Fibroblast of mammary gland (primary cell): ENCODE measurements at places on chromosomes 3 and 15.

DNA sequence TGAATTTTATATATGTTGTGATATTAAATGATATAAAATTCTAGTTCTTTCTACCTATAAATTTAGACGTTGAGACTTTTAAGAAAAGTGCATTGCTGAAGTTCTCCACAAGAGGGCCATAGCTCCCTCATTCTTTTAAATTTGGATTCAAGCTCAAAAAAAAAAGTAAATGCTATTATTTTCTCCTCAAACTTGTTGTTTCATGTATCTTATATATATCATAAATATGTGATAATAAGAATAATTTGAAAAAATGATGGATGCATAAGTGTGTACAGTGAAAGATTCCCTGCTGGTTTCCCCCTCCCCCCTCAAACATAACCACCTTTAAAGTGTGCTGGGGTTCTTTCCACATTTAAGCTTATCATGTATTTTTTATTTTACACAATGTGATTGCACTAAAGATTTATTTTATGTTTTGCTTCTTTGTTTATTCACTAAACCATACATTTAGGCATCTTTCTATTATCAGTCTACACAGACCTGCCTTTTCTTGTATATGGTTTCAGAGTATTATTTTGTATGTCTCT is 769.4 kb upstream of the GOLIM4 start:
- DNase-seq = peak; percentile 51

GRCh38 chr3:9255976-9256375 is 6.5 kb upstream of the SRGAP3 start:
- DNase-seq = no peak

DNA sequence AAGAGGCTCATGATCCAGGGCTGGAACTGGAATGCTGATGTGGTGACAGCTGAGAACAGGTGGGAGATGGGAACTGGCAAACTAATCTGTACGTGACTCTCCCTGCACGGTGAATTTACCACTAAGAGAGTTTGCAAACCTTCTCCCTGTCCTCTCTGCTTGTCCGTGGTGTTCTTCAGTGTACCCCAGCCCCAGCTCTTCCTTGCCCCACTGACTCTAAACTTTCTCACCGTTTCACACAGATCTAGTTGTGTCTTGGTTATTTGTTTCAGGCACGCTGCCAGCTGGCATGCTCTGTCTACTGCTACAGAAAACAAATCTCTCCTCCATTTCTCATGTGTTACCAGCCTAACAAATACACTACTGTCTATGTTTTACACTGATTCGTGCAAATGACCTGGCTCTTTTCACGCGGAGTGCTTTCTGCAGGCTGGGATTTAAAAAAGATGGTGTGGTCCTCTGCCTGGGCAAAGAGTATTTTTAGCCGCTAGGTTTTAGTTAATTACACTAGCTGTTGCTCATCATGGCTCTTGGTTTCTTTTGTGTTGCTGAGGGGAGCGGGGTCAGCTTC is 192.7 kb upstream of the LRIG1 start:
- peak; percentile 14 for DNase-seq

- peak; percentile 51 for DNase-seq
These were observed 33.3 kb downstream of the SLC24A1 start for GRCh38 chr15:65655026-65655425.

- DNase-seq = peak; percentile 68
These were observed 107.8 kb downstream of the MBNL1 start for GRCh38 chr3:152376351-152377183.

DNA sequence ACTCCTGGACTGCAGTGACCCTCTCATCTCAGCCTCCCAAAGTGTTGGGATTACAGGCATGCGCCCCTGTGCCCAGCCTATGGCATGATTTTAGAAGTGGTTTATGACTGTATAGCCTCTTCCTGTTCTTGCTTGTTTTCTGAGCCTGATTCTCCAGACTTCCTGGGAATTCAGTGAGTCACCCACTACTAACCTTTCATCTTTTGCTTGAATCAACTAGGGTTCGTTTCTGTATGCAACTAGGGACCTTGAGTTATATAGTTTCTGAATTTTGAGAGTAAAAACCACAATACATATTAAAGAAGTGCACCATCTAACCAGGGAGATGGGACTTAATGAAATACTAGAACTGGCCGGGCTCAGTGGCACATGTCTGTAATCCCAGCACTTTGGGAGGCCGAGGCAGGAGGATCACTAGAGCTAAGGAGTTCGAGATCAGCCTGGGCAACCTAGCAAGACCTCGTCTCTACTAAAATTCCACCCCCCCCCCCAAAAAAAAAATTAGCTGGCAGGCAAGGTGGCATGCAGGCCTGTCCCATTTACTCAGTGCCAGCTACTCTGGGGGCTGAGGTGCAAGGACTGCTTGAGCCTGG is 76.0 kb downstream of the ZNF609 start:
- peak; percentile 87 for DNase-seq

- DNase-seq = no peak
These were observed 75.7 kb upstream of the DPPA4 start for GRCh38 chr3:109413049-109413448.

- DNase-seq = no peak
These were observed 64.9 kb upstream of the SUCLG2 start for GRCh38 chr3:67719333-67719732.

DNA sequence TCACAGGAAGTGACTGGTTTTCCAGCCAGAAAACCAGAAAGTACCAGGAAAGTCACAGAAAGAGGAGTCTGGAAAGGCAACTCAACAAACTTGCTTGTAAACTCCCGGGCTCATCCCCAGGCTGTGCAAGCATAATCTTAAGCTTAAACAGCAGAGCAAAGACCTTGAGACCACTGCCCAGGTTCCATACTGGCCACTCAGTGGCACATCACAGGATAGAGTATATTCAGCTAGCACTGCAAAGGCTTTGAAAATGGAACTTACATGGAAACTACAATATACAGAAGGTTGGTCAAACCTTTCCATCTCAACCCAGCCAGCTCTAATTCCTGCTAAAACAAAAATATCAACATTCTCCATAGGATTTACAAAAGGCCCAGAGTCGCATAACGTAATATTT is 20.1 kb downstream of the DMXL2 start:
- no peak for DNase-seq

- DNase-seq = no peak
These were observed 29.4 kb upstream of the SLITRK3 start for GRCh38 chr3:165225604-165226003.

GRCh38 chr3:73365756-73366397 is 258.9 kb downstream of the PDZRN3 start:
- DNase-seq = peak; percentile 81

DNA sequence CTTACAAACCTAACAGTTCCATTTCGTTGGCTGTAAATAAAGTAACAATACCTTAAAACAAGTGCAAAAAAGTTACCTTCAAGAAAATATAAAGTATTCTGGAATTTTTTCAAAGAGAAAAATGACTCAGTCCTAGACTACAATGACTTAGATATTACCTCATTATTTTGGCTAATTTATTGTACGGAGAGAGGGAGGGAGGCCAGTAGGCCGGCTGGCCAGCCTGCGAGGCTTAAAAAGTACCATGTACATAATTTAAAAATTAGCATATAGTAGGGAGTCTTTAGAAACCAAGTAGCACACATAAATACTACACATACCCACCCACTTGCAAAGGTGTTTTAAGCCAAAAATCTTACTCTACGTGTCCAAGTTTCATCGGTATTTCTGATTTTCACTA is 41.9 kb upstream of the MAP4 start:
- DNase-seq = peak; percentile 47

DNA sequence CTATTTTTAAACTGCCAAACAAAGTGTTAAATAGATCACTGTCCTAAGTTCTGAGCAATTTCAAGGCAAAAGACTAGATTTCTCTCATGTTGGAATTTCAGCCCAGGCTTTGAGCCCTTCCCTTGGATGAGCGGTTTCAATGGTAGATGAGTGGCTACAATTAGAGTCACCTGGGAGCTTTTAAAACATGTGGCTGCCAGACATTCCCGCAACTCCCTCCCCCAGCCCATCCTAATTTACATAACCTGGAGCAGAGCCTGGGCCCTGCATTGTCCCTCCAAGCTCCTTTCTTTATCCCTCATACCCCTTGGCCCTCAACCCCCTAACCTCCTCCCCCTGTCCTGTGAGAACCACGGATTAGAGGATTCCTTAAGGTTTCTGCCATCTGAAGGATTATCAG is 357.5 kb upstream of the UMPS start:
- no peak for DNase-seq

- DNase-seq = no peak
These were observed 489 bp downstream of the CSPG5 start for GRCh38 chr3:47578119-47578632.

DNA sequence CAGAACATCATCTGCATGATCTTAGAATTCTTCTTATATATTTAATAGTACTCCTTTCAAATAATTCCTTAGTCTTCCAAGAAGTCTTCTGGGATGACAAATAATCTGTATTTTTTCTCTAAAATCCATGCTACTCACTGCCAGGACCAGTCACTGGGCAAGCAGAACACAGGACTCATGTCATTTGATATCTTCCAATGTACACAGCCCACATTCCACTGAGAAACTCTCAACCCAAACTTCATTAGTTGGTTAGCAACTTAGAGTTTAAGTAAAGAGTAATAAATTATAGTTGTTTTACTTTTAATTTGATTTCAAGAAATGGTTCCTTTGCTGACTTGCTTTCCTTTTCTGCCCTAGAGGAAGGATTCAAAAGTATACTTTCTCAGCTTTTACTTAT is 317.0 kb downstream of the VGLL3 start:
- no peak for DNase-seq

GRCh38 chr3:111717601-111718000 is 122.5 kb upstream of the ZBED2 start:
- peak; percentile 88 for DNase-seq

DNA sequence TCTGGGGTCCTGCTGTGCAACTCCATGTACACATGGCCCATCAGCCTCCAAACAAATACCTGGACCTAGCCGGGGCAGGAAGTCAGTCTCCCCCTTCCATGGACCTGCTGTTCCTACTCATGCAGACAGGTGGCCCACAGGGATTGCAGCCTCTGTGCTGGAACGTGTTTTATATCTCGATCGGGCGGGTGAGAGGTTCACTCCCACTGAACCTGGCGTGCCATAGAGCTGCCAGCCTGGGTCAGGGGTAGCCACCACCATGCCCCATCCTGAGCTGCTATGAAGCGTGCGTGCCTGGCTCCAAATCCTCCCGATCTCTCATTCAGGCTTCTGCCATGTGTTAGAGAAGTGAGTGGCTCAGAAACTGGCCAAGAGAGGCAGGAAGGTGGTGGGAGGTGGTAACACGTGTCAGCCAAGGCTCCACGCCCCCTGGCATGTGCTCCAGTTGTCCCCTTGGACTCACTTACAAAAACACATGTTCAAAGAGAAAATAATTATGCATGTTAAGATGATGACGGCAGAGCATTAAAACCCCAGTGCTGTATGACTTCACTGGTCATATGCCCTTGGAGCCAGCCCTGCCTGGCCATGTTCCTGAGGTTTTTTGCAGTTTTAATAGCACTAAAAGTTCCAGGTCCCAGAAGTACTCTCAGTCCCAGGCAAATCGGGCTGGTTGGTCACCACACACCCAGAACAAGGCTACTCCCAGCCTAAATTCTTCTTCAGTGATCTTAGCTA is 30.6 kb downstream of the CTSH start:
- peak; percentile 79 for DNase-seq

GRCh38 chr15:55289011-55289745 is 435 bp downstream of the RAB27A start:
- DNase-seq = peak; percentile 54

DNA sequence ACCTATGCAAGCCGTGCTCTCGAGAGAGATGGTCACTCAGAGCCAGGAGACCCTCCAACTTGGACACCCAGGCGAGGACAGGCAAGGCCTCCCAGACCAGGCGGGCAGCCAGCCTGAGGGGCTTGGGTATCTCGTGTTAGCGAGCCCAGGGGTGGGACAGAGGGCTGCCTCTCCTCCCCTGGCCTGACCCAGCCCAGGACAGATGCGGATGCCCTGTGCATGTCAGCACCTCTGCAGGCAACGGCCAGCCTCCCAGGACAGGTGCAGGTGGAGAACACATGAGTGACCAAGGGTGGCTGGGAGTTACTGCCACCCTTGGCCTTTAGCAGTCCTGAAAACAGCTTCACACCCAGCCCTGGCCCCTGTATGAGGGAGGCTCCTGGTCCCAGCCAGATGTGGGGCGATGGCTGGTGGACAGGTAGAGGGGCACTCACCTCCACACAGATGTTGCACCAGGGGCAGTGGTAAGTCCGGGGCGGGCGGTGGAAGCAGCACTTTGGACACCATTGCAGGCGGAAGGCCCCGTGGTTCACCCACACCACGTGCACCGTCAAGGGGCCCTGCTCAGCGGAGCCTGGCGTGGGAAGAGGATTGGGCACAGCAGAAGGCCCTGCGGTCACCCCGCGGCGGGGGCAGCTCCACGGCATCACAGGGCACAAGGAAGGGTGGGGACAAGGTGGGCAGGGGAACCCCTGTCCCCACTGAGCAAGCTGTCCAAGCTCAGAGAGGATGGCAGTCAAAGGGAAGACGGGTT is 2.1 kb downstream of the ZDHHC19 start:
- DNase-seq = no peak

DNA sequence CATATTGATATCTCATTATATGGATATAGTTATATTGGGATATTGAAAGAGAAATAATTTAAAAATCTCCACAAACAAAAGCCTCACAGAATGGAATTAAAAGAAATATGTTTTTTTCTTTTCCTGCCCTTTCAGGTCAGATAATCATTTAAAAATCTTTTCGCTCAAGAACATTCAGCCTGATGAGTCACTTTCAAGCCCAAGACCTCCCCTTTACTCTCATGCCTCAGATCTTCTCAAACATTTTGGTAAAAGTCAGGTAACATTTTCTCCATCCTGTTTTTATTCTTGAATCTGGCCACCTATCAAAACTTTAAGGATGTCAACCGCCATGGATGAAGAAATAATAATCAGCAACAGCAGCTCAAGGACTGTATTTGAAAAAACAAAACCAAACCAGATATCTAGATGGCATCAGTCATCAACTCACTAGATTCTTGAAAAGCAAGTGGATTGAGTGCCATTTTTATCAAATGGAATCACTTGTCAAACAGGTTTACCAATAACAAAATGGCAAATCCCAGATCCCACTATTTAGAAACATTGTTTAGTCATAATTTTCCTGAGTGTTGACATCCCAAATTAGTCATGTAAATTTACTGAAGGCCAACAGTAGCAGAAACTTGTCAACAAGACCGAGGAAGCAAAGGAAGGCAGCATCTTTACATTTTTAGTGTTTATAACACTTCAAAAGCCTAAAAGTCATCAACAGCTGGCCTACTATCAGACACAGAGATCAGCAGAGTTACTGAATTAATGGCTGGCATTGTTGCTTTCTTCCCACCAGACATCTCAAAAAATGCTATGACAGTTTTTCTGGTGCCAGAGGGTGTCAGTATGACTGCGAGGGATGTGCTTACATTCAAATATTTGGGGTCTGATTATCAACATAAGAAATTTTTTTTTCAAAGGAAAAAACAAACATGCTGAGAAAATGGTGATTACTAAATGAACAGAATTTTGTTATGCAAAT is 444.7 kb downstream of the MAGI1 start:
- peak; percentile 21 for DNase-seq

DNA sequence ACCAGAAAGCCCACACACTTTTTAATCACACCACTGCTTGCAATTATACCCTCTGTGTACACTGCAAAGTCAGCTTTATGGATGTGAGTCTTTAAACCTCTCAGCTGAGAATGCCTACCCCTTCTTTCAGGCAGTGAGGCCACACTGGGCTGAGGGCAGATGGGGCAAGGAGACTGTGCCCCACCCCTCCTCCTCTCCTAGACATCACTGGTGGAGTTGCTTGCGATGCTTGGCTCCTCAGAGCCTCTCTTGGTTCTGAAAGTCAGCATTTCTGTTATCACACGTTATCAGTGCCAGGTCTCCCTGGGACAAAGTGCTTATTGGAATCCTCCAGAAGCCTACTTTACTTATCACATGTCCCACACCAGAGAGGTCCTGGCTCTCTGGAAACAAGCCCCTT is 128.2 kb downstream of the ZNF621 start:
- no peak for DNase-seq

- DNase-seq = no peak
These were observed 1333.5 kb upstream of the CADM2 start for GRCh38 chr3:83625261-83625660.
